NCI-H524 (cell line): ENCODE measurements at places on chromosomes 7 and 10.
A peak's percentile ranks its signal among the peaks of the same experiment; 100 is the strongest.

DNA sequence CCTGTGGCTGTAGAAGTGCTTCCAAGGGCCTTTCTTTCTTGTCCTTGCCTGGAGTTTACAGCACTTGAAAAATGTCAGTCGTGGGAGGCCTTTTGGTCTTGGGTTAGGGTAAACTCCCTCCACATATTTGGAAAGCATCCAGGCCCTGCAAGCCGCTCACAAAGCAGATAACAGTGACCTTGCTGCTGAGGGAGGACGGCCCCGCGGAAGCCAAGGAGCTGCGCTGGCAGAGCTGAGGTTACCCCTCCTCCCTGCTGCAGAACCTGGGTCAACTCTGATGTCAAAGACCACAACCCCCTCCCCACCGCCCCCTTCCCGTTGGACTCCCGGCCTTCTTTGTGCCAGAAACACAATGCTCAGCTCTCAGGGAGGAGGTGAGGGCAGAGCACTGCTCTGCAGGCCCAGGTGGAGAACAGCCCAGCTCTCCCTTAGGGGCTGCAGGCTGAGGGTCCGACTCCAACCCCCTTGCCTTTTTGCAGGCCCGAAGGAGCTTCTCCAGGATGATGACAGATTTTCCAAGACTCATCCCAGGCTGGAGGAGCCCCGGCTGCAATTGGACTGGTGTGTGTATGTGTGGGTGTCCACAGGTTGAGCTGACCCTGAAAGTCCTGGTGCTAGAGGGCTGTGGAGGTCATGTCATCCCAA, 957.6 kb upstream of the ZNF722 start:
- no peak for DNase-seq

DNA sequence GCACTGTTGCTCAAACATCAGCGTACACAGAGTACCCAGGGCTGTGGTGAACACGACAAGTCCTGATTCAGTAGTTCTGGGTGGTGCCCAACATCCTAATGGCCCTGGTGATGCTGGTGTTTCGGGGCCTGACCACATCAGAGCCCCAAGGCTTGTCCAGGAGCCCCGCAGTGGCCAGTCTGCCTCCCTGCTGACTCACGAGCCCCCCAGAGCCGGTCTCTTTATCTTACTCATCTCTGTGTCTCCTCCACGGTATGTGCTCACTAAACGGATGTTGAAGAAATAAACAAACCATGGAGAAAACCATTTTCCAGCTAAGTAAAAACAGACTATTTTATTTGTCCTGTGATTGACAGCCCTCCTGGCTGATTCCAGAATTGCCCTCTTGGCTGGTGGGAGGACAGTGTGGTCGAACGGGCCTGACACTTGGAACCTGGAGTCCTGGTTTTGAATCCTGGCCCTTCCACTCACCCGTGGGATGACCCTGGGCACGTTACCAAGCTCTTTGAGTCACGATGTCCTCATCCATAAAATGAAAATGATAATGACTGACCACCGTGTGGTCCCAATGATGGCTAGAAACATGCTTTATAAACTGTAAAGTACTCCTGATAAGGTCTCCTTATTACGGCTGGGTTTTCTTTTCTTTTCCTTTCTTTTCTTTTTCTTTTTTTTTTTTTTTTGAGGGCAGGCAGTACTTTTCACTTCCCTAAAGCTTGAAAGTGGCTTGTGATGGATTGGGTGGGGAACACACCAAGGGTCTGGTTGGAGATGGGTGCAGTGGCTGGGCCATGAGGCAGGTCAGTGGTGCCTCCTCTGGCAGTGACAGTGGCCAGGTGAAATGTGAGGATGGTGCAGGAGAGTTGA, 5.7 kb downstream of the HIP1 start:
- no peak for DNase-seq

GRCh38 chr10:66931949-66932343, 6.1 kb downstream of the LRRTM3 start:
- DNase-seq = no peak

GRCh38 chr7:24135003-24135817, 148.8 kb upstream of the NPY start:
- no peak for DNase-seq

- DNase-seq = peak; percentile 12
Observed at GRCh38 chr7:152076324-152076821, 50.9 kb downstream of the GALNT11 start.

DNA sequence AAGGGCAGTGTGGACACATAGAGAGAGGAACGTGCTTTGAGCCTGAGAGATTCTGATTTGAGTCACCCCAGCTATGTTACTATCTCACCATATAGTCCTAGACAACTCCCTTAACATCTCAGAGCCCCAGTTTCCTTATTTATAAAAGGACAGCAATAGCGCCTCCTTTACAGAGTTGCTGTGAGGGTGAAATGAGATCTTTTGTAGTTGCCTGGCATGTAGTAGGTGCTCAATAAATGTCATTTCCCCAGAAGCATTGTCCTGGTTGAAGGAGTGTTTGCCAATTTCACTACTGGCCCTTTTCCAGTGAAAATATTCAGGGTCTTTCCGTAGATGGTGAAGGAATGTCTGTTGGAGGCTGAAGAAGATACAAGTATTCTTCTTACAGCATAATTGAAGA, 51.3 kb upstream of the FAM180A start:
- DNase-seq = no peak

DNA sequence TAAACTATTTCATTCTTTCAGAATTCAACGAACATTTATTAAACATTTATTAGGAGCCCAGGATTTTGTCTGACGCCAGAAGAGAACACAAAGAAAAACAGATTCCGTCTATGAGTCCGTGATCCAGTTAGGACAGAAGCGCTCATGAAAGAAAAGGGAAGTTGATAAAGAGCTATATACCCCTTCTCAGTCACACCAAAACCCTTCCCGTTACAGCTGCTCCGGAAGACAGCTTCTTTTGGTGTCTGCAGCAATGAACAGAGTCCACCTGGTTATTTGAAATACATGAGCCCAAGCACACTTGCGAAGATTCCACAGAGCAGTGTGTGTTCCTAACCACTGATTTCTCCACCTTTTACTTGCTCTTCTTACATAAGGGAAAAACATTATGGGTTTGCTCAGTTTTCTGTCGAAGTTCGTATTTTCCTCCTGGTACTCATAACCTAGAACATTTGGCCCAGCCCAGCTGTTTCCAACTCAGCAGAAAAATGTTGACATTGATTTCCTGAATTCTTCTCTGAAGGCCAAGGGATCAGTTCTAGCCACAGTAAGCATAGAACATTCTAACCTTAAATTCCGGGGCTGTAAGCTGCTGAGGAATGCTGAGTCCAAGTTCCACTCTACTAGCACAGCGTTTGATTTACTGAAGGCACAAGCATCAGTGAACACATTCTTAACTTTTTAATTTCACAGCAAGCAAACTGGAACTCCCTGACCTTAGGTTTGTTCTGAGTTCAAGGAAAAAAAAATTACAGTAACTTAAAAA, 206.5 kb downstream of the SORCS1 start:
- DNase-seq = no peak

DNA sequence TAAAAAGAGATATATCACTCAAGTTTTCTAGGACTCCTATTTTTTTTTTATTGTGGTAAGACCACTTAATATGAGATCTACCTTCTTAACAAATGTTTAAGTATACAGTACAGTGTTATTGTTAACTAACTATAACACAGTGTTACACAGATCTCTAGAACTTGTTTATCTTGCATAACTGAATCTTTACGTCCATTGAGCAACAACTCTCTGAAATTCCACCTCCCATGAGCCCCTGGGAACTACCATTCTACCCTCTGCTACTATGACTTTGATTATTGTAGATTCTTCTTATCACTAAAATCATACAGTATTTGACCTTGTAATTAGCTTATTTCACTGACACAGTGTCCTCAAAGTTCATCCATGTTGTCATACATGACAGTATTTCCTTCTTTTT, 22.5 kb upstream of the REEP3 start:
- no peak for DNase-seq

GRCh38 chr10:14564268-14564744, 210.4 kb downstream of the FAM107B start:
- DNase-seq = no peak

- DNase-seq = no peak
Observed at GRCh38 chr7:55363386-55364170, 1.6 kb upstream of the LANCL2 start.

GRCh38 chr10:10830293-10830986, 187.2 kb upstream of the CELF2 start:
- no peak for DNase-seq

- no peak for DNase-seq
Observed at GRCh38 chr7:46955531-46955930, 626.4 kb downstream of the TNS3 start.

GRCh38 chr10:25867321-25867720, 66.7 kb upstream of the MYO3A start:
- no peak for DNase-seq

- DNase-seq = no peak
Observed at GRCh38 chr10:7318836-7319235, 92.0 kb downstream of the SFMBT2 start.
